ENCODE measurements at places on chromosomes 6 and 20.

GRCh38 chr6:71537717-71538116 lies 249.1 kb downstream of the OGFRL1 start:
- no peak for DNase-seq

- DNase-seq = no peak
These were observed 8.6 kb downstream of the CDC40 start for GRCh38 chr6:110188791-110189190.

- no peak for DNase-seq
These were observed 52.4 kb upstream of the ERVFRD-1 start for GRCh38 chr6:11163932-11164331.

- no peak for DNase-seq
These were observed 31.9 kb downstream of the SHLD1 start for GRCh38 chr20:5781798-5782750.

GRCh38 chr6:154247119-154247861 lies 109.3 kb downstream of the IPCEF1 start:
- no peak for DNase-seq

DNA sequence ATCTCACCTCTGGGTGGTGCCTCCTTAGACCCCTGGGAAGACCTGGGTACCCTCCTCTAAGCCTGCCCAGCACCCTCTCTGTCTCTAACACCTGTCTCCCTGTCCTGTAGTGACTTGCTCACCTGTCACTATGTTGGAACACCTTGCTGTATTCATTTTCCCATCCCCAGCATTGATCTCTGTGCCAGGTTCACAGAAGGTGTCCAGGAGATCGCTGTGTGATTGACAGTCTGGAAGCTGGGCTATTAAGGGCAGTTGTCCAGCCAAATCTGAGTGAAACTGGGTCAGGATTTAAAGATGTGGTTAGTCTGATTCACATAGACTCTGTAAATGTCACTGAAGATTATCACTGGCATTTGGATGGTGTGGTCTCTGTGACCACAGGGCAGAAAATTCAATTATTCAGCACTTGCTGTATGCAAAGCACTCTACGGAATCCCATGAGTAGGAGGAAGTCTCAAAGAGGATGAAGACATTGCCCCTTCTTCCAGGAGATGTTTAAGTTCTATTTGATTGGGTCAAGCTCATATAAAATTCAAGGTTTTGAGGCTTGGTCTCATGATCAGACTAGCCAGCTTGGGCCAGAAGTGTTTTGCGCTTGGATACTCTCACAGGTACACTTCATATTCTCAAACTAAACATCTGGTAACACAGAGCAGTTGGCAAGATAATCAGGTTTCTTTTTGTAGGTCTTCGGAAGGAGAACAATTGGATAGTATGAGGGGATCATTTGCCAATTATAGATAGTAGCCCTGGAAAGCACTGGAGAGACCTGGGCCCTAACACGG lies 57.8 kb upstream of the TAGAP start:
- DNase-seq = no peak

DNA sequence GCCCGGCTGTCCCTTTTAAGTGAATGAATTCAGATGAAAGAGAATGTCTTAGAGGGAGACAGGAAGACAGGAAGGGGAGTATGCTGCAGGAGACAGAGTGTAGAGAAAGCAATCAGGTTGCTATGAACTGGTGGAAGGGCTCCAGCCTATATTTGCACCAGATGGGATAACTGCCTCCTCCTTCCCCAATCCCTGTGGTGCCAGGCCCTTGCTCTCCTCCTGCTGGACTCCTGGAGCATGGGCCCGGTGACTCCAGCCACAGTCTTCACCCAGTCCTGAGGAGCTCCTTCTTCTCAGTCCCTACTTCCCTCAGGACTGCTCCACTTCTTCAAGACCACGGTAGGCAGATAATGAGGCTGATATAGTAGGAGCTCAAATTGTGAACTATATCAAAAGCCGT lies 91.8 kb downstream of the TMEM200A start:
- no peak for DNase-seq

GRCh38 chr6:34810017-34810882 lies 18.4 kb downstream of the BLTP3A start:
- no peak for DNase-seq

- no peak for DNase-seq
These were observed 88.9 kb upstream of the CBLN4 start for GRCh38 chr20:56094228-56094627.

- DNase-seq = peak; percentile 76
These were observed 157.7 kb upstream of the MMS22L start for GRCh38 chr6:97440590-97441176.

DNA sequence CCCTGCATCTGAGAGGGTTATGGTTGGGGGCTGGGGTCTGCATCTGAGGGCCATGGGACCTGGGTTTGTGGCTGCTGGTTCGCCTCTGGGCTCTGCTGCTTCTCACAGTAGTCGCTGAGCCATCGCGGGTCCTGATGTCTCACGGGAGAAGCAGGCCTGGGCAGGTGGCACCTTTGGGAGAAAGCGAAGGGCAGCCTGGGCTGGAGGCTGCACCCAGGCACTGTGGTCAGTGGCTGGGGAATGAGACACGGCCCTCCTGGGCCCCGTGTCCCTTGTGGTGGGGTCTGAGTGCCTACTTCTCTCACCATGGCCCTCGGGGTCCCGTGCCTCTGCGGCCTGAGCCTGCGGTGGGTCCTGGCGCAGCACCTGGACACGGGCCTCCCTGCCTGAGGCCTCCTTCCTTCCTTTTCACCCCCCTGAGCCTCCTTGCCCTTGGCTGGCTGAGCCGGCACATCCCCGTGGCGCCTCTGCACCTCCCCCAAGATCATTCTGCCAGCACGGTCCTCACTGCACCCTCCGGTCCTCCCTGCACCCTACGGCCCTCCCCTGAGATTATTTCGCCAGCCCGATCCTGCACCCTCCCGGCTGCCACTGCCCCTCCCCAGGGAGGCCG lies 206.0 kb downstream of the ERMARD start:
- DNase-seq = no peak

- DNase-seq = no peak
These were observed 24.9 kb upstream of the CFAP206 start for GRCh38 chr6:87382861-87383260.

DNA sequence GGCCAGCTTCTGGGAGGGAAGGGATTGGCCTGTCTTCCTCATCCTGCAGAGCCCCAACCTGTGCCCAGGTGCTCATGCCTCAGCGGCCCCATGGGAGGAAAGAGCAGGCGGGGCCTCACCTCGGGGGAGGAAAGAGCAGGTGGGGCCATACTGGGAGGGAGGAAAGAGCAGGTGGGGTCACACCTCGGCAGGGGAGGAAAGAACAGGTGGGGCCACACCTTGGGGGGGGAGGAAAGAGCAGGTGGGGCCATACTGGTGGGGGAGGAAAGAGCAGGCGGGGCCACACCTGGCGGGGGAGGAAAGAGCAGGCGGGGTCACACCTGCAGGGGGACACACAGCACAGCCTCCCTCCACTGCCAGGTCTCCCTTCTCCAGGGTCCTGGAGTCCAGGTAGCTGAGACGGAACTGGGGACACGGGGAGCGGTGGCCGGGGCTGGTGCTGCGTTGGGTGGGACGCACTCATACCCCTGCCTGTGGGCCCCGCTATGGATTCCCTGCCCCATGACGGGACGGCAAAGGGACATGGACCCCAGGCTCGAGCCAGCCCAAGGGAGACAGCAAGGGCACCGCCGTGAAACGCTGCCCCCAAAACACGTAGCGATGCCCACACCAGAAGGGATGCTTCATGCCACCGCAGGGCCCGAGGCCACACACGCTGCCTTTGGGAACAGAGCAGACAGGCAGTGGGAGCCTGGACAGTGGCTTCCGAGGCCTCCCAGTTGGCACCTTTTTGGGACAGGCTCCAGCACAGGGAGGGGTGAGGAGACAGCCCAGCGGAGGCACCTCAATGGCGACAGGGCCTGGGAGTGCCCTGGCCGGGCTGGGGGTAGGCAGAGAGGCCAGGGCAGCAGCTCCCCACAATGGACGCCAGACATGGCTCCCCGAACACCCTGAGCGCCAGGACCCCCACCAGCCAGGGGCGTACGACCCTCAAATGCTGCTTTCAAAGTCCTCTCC lies 43.3 kb upstream of the CHRNA4 start:
- DNase-seq = no peak

- DNase-seq = no peak
These were observed 91.9 kb downstream of the FLRT3 start for GRCh38 chr20:14245368-14245970.

- DNase-seq = no peak
These were observed 27.2 kb downstream of the VEGFA start for GRCh38 chr6:43796903-43797890.

GRCh38 chr20:41407607-41408006 lies 41.0 kb upstream of the EMILIN3 start:
- DNase-seq = no peak

DNA sequence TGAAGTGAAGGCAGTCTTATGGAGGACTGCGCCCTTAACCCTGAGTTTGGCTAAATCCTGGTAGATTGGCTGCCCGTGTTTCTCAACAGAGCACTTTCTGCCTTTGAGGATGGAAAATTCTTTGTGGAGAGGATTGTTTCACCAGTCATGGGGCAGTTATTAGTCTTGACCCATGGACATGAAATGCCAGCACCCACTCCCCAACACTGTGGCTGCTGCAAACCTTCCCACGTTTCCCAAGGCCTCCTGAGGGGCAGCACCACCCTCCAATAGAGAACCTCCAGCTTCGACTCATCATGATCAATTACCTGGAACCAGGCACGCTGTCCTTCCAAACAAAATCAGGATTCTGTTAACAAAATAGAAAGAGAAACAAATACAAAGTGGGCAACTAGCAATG lies 117.8 kb downstream of the PXDC1 start:
- no peak for DNase-seq

- no peak for DNase-seq
These were observed 29.7 kb upstream of the FAM50B start for GRCh38 chr6:3819161-3820110.

DNA sequence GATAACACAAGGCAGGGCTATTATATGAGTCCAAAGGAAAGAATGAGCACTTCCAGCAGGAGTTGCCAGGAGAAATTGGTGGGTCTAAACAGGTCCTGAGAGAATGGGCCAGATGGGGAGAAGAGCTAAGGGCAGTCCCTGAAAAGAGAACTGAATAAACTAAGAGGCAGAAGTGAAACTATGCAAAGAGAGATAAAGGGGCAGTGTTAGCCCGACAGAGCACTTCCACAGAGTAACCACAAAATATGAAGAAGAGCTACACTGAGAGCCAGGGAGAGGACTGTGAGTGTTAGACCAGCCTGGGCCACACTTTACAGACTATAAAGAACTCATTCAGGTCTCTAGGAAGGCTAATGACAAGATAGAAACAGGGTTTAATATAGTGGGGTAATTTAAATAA lies 43.8 kb downstream of the RALGAPA2 start:
- DNase-seq = no peak

Measured in hypothalamus (tissue), 51 donors.